ENCODE measurements at places on chromosomes 7 and 10.

DNA sequence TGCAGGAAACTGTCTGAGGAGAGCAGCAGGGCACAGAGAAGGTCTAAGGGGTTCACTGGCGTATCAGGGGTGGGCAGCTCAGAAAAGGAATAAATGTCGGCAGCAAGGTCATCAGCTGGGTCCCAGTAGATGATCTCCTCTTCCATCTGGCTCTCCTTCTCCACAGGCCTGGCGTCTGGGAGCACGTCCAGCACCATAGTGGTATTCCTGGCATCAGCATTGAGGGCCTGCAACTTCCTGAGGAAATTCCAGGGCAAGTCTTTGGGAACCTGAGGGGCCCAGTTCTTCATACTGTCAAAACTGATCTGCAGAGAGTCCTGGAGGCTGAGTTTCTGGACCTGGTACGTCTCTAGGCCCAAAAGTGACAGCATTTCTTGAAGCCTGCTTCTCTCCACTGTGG, 9.6 kb upstream of the MRPS24 start:
- no peak for DNase-seq

DNA sequence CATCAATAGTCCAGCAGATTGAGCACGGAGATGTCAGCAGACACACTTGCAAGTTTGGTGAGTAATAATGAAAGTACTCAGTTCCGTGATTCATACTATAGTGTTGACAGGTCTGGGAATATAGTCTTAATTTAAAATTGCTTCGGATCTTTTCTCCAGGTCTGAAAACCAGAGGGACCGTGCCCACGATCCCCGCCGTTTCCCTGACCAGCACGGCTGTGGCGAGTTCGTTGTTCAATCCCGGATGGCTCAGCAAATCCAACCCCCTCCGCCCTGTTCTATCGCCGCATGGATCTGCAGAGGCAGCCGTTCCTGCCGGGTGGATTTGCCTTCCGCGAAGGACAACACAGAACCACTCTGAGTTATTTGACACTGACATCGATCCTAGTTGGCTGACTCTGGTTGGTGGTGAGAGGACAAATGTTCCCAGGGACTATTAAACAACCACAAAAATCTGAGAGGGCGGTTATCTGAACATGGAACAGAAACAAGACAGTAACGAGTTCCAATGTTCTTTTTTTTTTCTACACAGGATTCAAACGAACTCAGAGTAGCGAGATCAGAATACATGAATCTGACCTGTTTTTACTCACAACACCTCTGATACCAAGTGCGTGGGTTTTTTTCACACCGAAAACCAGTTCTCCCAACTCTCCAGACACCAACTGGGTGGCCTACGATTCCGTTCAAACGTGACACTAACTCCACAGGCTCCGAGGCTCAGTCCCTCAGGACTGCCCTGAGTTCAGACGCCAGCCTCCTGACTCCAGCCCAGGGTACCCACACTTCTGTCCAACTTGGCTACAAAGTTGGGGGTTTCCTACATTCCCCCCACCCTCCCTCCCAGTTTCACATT, 52.7 kb downstream of the RBM17 start:
- no peak for DNase-seq

- no peak for DNase-seq
Measured at GRCh38 chr10:12844811-12845483, 156.6 kb downstream of the CCDC3 start.

DNA sequence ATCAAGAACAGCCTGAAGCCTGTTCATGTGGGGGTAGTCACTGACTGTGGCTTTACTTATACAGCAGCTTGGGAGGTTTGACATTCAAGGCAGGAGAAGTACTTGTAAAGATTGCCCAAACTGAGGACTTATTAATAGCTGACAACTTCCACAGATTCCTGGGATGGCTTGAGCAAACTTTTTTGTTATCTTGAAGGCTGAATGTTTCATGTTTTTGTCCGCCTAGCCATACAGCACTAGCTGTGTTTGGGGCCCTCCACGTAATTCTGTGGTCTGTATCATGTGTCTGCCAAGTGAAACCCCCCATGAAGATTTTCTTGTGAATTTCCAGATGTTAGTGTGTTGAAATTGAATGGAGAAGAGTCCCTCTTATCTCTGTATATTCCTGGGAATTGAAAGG, 38.6 kb downstream of the FAS start:
- DNase-seq = no peak

DNA sequence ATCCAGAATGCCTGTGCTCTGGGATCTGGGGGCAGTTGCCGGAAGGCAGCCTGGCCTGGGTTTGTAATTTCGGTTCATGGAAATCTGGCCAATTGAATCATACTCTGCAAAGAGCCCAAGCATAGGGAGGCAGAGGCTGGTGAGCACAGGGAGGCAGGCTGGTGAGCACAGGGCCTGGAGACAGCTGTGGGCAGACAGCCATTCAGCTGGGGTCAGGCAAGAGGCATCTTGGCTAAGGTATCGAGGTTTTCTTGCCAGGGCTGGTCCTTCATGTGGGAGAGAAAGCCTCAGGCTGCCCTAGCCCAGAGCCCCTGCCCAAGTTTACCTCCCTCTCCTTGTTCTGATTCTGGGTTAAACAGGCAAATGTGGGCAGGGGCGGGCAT, 63.7 kb upstream of the BAIAP2L1 start:
- DNase-seq = no peak
